K562 (cell line): ENCODE measurements at places on chromosomes 7 and 10. TPM values are rescaled to one million over a fixed set of nuclear protein-coding genes. Genes with fewer than 3 reads are reported as not detected.

Gene KIAA1217
- 0.04 and 0.20 TPM in 2 replicates for total RNA-seq

Gene GDF10
- 0.11 TPM in 1 of 2 replicates, not detected in the other for total RNA-seq

Gene MUC12
- 0.40 and 1.1 TPM in 2 replicates for total RNA-seq

DNA sequence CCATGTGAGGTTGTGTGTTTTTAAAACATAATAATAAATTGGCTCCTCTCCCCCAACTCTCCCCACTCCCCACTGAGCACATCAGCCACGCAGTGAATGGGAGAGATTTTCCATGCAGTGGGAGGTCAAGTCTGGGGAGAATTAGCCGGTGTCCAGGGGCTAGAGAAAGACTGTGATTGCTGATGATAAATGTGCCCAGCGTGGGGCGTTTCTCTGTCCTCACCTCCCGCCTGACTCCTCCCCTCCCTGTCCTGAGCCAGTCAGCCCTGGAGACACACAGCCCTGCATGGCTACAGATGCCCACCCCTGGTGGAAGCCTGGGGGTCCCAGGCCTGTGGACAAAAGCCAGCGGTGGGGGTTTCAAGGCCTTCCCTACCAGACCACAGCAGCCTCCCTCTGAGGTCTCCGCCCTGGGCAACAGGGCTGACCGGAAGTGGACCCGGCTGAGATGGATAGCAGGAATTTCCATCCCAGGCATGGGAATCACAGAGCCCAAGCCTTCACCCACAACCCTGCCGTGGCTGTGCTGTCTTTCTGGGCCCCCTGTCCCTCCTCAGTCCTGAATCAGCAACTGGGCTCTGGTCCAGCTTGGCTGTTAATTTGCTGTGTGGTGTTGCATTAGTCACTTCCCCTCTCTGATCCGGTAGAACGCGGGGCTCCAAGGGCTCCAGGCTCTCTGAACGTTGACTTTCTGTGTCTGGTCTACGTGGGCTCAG, 46.8 kb upstream of the SLC29A3 start:
- no peak overlapping the region for H3K4me3 ChIP-seq
- H3K36me3 ChIP-seq: no peaks in the 10 kb centered on the region
- H3K27me3 ChIP-seq: no peaks in the 10 kb centered on the region; the same call in 2 of the 3 replicates
- H3K27ac ChIP-seq: no peak overlapping the region

DNA sequence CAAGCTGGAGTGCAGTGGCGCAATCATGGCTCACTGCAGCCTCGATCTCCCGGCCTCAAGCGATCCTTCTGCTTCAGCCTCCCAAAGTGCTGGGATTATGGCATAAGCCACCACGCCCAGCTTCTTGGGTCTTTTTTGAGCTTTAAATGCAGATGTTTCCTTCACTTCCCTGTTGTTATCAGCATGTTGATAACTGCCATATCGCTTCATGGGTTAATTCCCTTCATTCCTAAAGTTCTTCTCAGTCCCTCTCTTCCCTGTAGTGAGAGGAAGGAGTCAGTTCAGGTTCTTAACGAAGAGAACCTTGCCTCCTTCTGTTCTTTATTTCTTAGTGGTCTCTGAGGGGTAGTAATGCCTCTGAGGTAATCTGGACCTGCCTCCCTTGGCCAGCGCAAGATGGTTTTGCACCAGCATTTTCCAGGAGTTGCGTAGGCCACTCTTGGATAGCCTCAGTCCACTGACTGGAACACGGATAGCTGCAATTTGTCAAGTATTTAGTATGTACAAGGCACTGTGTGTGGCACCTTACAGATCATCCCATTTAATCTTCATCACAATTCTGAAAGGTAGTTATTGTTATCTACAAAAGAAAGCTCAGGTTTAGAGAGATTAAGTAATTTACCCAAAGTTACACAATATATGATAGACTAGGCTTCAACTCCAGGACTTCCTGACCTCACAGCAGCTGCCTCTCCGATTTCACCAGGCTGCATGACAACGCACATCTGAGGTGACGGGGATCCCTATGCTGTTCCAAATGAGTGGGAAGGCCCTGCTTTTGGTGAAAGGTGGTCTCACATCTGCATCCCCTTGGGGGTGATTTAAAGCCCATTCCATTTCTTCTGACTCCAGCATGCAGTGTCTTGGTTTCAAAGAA, 60.5 kb downstream of the GATA3 start:
- no peak overlapping the region for H3K27ac ChIP-seq
- no peaks in the 10 kb centered on the region for H3K4me1 ChIP-seq
- H3K36me3 ChIP-seq: no peaks in the 10 kb centered on the region
- H3K4me3 ChIP-seq: no peak overlapping the region

DNA sequence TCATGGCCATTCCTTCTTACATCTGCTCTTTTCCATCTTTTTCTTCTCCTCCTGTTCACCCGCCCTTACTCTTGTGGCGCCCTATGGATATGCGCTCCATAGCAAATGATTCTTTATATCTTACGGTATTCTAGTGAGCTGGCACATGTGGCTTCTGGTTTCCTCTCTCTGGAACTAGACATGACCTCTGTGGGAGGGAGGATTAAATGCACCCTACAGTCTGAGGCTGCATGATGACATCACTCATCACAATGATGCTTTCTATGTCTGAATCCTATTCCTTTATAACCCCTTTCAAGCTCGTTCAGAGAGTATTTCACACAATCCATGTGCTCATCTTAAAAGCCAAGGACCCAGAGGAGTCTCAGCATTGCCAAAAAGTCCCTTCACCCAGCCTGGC, 153.3 kb downstream of the EGFR start:
- peaks cover 25% of the 10 kb centered on the region for H3K27me3 ChIP-seq
- H3K36me3 ChIP-seq: no peaks in the 10 kb centered on the region
- H3K4me1 ChIP-seq: no peaks in the 10 kb centered on the region
- H3K27ac ChIP-seq: no peak overlapping the region

GRCh38 chr10:8121201-8121890, 66.9 kb downstream of the GATA3 start:
- H3K4me1 ChIP-seq: no peaks in the 10 kb centered on the region
- H3K27me3 ChIP-seq: no peaks in the 10 kb centered on the region
- no peak overlapping the region for H3K27ac ChIP-seq
- no peak overlapping the region for H3K4me3 ChIP-seq

DNA sequence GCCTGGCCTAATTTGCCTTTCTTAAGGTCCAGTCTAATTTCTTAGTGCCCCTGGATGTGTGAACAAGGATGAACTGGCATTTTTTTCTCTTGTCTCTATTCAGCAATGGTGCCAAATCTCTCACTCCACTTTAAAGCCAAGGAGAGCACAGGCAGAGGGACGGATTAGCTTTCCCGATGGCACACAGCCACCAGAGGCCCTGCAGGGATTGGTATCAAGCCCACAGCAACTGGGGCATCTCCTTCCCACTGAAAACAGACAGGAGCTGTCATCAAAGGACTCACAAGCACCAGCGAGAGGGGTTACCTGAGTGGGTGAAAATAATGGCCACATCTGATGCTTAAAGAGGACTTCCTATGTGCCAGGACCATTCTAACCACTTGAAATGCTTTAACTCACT, 83.1 kb downstream of the ITIH5 start:
- no peaks in the 10 kb centered on the region for H3K4me1 ChIP-seq
- DNase-seq: no peak
- no peaks in the 10 kb centered on the region for H3K36me3 ChIP-seq
- no peak overlapping the region for H3K27ac ChIP-seq
- peaks cover 7% of the 10 kb centered on the region; the same call in 1 of the 3 replicates for H3K27me3 ChIP-seq
- H3K4me3 ChIP-seq: no peak overlapping the region

- no peaks in the 10 kb centered on the region for H3K27me3 ChIP-seq
- H3K4me3 ChIP-seq: no peak overlapping the region
- no peaks in the 10 kb centered on the region for H3K4me1 ChIP-seq
- no peaks in the 10 kb centered on the region for H3K36me3 ChIP-seq
Measured at GRCh38 chr10:74231375-74231774, 80.4 kb downstream of the ADK start.

DNA sequence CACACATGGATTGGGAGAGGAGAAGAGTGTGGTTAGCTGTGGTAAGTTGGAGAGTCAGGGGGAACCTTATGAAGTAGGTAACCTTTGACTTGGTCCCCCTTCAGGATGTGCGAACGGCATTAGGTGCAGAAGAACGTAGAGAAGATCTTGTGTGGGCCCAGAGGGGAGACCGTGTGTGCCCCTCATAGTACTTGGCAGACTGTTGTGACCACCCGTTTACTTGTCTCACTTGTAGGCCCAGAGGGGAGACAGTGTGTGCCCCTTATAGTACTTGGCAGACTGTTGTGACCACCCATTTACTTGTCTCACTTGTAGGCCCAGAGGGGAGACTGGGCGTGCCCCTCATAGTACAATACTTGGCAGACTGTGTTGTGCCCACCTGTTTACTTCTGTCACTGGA, 2.6 kb downstream of the GTPBP4 start:
- no peak overlapping the region; the same call in 2 of the 3 replicates for H3K27ac ChIP-seq
- H3K27me3 ChIP-seq: no peaks in the 10 kb centered on the region
- no peak overlapping the region for H3K4me3 ChIP-seq
- H3K4me1 ChIP-seq: peaks cover 22% of the 10 kb centered on the region
- peaks cover 61% of the 10 kb centered on the region for H3K36me3 ChIP-seq

GRCh38 chr7:983004-983615, at the start of gene CYP2W1:
Gene CYP2W1, plus strand, starts transcription at chr7:983181. Its CDS starts 31 bp downstream, at chr7:983212.
- peaks cover 12% of the 10 kb centered on the region; the same call in 2 of the 3 replicates for H3K27me3 ChIP-seq
- no peaks in the 10 kb centered on the region for H3K36me3 ChIP-seq
- no peak within 1 kb of the TSS for H3K27ac ChIP-seq
- peak; percentile 46 for DNase-seq
- H3K4me1 ChIP-seq: no peaks in the 10 kb centered on the region
- H3K4me3 ChIP-seq: no peak within 1 kb of the TSS

- no peaks in the 10 kb centered on the region for H3K36me3 ChIP-seq
- DNase-seq: no peak
- H3K4me3 ChIP-seq: no peak overlapping the region
- H3K4me1 ChIP-seq: no peaks in the 10 kb centered on the region
Measured at GRCh38 chr7:67653856-67654454, 657.3 kb downstream of the TYW1 start.

- H3K27ac ChIP-seq: no peak overlapping the region
- no peak for DNase-seq
- peaks cover 4% of the 10 kb centered on the region; the same call in 2 of the 3 replicates for H3K36me3 ChIP-seq
- peaks cover 7% of the 10 kb centered on the region for H3K4me1 ChIP-seq
- H3K4me3 ChIP-seq: no peak overlapping the region
- H3K27me3 ChIP-seq: no peaks in the 10 kb centered on the region
Measured at GRCh38 chr10:11557967-11558366, 53.5 kb downstream of the USP6NL start.

DNA sequence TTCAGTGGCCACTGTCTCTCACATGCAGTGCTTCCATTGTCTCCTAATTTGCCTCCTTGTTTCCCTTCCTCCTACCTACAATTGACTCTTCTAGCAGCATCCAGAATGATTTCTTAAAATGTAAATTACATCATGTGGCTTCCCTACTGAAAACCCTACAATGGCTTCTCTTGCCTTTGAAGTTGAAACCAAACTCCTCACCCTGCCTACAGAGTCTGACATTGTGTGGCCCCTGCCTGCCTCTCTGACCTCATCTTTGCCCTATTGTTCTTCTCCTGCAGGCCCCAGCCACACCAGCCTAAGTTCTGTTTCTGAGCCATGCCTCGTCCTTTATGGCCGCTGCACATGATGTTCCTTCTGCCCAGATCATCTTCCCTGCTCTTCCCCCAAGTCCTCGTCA, 35.8 kb upstream of the CDK1 start:
- no peak overlapping the region for H3K4me3 ChIP-seq
- no peaks in the 10 kb centered on the region for H3K4me1 ChIP-seq
- no peaks in the 10 kb centered on the region for H3K36me3 ChIP-seq
- H3K27ac ChIP-seq: no peak overlapping the region
- DNase-seq: no peak

DNA sequence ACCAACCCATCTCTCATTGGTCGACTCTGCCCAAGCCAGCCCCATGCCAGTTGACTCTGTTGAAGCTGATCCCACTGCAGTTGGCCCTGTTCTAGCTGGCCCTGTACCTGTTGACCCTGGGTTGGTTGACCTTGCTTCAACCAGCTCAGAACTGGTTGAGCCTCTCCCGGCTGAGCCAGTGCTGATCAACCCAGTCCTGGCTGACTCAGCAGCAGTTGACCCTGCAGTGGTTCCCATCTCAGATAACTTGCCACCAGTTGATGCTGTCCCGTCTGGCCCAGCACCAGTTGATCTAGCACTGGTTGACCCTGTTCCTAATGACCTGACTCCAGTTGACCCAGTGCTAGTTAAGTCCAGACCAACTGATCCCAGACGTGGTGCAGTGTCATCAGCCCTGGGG, 7.4 kb downstream of the PPRC1 start:
- H3K36me3 ChIP-seq: peaks cover 90% of the 10 kb centered on the region
- H3K4me1 ChIP-seq: peaks cover 15% of the 10 kb centered on the region; the same call in 2 of the 3 replicates
- no peak for DNase-seq
- no peaks in the 10 kb centered on the region for H3K27me3 ChIP-seq
- no peak overlapping the region for H3K4me3 ChIP-seq

- H3K36me3 ChIP-seq: no peaks in the 10 kb centered on the region
- no peaks in the 10 kb centered on the region for H3K4me1 ChIP-seq
- no peak overlapping the region for H3K27ac ChIP-seq
- H3K27me3 ChIP-seq: peaks cover 42% of the 10 kb centered on the region
- no peak for DNase-seq
- no peak overlapping the region for H3K4me3 ChIP-seq
Measured at GRCh38 chr10:1370298-1370697, 314.1 kb downstream of the WDR37 start.

DNA sequence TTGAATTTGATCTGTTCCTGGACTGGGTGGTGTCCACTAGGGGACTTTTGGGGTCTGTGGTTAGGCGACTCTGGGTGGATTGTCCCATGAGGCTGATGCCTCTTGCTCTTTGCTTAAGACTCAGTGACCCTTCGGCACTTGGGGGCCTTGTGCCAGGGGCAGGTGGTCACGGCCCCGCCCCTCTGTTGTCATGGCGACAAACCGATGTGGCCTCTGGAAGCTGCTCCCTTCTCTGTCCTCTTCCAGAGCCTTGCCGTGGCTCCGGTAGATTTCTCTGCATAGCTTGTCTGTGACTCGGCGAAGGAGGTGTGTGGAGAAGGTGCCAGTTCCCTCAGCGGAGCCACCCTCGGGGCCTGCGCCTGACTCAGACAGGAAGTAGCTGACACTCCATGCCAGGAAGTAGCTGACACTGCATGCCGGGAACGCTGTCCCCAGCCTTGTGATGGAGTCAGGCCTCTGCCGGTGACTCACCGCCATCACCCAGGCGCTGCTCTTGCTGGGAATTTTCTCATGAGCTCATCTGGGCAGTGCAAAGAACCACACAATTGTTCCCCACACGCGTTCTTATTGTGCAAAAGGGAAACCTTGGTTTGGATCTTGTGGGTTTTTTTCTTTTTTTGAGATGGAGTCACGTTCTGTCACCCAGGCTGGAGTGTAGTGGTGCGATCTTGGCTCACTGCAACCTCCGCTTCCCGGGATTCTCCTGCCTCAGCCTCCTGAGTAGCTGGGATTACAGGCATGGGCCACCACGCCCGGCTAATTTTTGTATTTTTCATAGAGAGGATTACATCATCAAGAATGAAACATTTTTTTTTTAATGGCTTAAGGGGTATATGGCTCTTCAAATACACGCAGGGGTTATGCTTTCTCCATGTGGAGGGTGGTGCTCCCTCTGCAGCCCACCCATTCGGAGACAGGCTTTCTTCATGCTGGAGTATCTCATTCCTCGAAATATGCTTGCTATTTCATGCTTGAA, 72.6 kb downstream of the PFKFB3 start:
- H3K27me3 ChIP-seq: 0 out of 2 replicates have a peak, but pooled peaks cover 6% of the 10 kb centered on the region
- H3K4me1 ChIP-seq: peaks cover 5% of the 10 kb centered on the region
- H3K27ac ChIP-seq: peak overlapping the region; percentile 19; the same call in 2 of the 3 replicates
- DNase-seq: peak; percentile 42
